GM10248 (cell line): ENCODE measurements at places on chromosomes 16 and 17.

- no peak for DNase-seq
These were observed 9.7 kb upstream of the BAIAP2 start for GRCh38 chr17:81025065-81025740.

- no peak for DNase-seq
These were observed 488.5 kb upstream of the SOX9 start for GRCh38 chr17:71632328-71632727.

DNA sequence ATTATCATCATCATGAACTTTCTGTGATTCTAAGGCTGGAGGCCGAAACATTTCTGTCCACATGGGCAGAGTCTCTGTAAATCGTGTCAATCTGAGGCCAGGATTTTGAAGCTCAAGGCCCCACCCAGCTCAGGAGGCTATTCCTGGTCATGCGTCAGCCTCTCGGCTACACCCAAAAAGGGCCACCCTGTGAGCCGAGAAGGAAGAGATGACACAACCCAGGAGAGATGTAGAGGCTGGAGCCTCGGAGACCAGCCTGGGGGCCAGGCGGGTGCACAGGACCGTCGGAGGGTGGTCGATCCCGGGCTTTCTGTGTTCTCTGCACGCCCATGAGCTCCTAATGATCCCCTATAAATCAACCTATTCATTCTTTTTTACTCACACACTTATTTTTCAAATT lies 1.1 kb upstream of the CACNG1 start:
- DNase-seq: no peak

DNA sequence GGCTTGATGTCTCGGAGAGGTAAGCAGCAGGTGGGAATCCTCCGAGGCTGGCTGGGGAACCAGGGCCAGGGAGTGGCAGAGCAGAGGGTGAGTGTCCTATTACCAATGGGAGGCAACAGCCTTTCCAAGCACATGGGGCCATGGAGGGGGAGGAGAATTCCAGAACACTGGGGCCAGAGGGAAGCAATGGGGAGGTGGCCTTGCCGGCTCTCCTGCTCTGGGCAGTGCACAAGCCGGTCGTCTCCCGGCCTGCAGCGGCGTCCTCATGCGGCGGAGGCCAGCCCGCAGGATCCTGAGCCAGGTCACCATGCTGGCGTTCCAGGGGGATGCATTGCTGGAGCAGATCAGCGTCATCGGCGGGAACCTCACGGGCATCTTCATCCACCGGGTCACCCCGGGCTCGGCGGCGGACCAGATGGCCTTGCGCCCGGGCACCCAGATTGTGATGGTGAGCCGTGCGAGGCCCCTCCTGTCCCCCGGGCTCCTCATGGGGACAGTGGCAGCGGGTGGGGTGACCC lies 21.9 kb downstream of the SGSH start:
- no peak for DNase-seq

- no peak for DNase-seq
These were observed 2.1 kb downstream of the PSMB10 start for GRCh38 chr16:67934306-67935100.

DNA sequence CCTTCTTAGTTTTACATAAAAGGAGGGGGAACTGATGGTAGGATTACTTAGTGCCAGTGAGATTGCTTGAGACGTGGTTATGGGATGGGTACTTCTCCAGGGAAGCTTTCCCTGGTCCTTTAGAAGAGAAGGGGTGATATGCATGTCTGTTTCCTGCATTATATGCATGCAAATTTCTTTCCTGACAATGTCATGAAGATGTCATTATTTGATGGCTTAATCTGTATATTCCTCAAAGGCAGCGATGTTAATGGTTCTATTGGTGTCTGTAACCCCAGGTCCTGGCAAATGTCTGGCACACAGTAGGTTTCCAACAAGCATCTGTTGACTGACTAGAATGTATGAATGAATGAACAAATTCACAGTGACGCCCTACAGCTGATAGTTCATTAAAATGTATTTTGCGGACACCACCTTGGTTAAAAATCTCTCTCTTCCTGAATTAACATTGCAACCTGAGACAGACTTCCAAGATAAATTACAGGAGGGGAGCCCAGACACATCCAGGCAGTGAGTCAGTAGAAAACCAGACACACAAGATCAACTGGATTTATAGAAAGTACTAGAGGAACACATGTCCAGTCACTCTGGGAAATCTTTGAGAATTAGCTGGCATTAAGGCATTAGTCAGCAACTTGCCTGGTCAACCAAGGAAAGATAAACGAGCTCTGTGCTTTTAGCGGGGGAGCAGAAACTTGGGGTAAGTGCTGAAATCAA lies 293.4 kb downstream of the XYLT1 start:
- DNase-seq: no peak

- DNase-seq: no peak
These were observed 7.1 kb upstream of the BAHCC1 start for GRCh38 chr17:81388091-81388611.

DNA sequence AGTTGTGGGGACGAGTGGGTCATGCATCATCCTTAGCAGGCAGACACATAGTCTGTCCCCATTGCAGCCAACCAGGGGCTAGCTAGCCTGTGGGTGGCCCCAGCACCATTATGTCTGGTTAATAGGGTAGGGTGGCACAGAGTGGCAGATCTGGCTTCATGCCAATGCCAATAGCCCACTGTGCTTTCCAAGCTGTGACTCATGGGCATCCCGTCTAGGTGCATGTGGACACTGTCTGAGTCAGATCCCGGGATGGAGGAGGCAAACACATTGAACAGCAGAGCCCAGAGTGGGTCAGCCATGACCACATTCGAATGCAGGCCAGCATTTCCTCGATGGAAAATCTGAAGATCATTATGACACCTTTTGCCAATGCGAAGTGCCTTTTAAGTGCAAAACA lies 2.5 kb downstream of the HS3ST2 start:
- DNase-seq: no peak

DNA sequence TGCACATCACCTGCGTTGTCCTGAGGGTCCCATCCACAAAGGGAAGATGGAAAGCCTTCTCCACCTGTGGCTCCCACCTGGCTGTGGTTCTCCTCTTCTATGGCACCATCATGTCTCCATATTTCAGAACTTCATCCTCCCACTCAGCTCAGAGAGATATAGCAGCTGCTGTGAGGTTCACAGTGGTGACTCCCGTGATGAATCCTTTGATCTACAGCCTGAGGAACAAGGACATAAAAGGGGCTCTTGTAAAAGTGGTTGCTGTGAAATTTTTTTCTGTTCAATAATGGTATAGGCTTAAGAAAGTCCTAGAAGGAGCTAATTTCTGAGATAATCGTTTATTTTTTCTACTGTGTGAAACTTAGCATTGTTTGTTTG lies 18.7 kb downstream of the ZNF200 start:
- no peak for DNase-seq

DNA sequence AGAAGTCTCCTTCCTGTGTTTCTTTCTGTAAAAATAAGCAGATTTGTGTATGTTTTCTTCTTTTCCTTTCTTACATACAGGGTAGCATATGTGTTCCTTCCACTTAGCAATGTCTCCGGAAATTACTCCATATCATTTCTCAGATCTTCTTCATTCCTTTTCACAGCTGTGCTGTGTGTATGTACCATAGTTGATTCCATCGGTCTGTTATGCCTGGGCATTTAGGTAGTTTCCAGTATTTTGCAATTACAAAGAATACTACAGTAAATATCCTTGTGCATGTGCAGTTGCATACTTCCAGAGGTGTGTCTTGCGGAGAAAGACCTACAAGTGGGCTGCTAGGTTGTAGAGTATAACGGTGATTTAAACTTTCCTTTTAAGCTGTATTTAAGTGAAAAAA lies 69.8 kb downstream of the CLEC16A start:
- no peak for DNase-seq

DNA sequence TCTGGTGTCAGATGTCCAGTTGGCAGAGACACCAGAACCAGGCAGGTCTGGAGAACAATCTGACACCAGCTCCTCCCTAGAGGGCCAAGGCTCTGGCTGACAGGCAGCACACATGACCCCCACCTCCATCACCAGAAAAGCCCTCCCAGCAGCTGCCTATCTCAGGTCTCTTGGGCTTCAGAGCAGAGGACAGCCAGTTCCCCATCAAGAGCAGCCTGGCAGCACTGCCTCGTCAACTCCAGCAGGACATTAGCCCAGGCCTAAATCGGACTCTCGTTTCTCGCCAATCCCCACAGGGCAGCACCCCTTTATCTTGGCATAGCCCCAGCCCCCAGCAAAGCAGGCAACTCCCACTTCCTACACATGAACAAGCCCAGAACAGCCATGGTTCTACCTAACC lies 4.4 kb downstream of the JUP start:
- DNase-seq: no peak

- no peak for DNase-seq
These were observed 116.0 kb downstream of the SOCS1 start for GRCh38 chr16:11140098-11140375.

DNA sequence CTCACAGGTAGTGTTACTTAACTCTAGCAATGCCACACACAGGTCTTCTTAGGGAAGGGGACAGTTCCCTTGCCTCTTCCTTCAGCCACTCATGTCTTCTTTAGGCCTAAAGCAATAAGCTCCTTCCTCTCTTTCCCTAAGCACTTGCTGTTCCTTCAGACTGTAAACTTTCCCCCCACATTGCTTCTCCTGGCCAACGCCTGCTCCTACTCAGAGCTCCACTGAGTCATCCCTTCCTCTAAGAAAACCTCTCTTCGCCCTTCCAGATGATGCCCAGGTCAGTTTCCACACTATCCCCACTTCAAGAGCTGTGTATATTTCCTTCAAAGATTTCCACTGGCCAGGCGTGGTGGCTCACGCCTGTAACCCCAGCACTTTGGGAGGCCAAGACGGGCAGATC lies 12.5 kb upstream of the EPOP start:
- DNase-seq: no peak

- peak; percentile 66 for DNase-seq
These were observed 107.0 kb downstream of the PLCG2 start for GRCh38 chr16:81885976-81886586.

DNA sequence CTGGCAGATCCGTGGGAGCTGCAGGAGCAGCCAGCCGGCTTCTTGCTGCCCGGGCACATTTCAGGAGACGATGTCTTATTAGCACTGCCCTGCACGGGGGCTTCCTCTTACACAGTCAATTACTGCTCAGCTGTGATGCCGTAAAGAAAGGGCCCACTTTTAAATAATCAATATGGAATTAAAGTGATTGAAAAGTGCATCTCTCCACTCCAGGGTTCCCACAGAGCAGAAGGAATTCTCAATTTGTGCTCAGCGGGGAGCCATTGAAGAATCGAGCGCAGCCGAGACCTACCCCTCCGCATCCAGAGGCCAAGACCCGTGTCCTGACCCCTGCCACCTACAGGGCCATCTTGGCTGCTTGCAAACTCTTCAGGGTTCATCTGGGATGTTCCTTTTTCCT lies 399.4 kb upstream of the C16orf82 start:
- no peak for DNase-seq

DNA sequence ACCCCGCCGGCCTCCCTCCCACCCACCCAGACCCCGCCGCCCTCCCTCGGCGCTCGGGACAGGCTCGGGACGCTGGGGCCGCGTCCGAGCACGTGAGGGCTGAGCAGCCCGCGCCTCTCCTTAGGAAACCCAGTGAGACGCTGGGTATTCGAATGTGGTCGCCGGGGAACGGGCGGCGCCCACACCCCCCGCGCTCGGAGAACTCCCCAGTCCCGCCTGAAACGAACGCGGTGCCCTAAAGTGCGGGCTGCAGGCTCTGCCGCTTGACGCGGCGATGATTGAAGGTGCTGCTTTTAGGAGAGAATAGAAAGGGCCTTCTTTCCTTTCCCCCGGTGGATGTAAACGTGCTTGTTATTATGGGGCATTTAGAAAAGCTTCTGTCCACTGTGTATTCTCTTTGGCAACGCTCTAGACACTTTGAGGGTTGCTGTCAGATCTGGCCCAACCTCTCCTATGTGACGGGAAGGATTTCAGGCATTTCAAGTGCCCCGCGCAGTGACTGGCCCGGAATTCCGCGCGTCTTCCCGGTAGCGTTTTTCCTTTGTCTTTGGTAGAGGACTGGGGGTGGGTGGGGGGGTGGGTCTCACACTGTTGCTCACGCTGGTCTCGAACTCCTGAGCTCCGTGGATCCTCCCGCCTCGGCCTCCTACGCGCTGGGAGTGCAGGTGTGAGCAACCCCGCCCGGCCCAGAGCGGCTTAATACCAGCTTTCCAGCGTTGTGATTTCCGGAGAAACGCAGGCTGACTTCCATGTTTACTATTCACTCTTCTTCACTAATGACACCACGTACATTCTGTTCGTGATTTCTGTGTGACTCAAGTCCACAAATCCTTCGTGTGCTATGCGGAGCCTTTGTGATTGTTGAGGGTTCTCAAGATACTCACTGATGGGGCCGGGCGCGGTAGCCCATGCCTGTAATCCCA lies 21.8 kb upstream of the FOXK2 start:
- DNase-seq: peak; percentile 42

DNA sequence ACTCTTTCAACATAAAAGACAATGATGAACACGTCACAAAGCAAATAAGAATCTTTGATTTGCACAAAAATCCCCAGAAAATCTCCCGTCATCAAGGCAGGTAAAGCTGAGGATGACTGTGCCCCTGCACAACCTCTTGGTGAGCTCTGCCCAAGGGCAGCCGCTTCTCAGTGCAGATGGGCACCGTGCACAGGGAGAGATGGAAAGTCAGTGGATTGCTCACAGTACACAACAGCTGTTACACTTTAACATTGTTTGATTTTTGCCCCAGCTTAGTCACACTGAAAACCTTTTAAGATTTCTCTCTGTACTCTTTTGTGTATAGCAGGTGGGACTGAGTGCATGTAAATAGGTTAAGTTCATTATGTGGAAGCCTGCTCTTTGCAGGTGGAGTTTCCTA lies 104.2 kb downstream of the CDK5R1 start:
- no peak for DNase-seq

GRCh38 chr17:9220398-9221146 lies 199.3 kb downstream of the NTN1 start:
- no peak for DNase-seq

DNA sequence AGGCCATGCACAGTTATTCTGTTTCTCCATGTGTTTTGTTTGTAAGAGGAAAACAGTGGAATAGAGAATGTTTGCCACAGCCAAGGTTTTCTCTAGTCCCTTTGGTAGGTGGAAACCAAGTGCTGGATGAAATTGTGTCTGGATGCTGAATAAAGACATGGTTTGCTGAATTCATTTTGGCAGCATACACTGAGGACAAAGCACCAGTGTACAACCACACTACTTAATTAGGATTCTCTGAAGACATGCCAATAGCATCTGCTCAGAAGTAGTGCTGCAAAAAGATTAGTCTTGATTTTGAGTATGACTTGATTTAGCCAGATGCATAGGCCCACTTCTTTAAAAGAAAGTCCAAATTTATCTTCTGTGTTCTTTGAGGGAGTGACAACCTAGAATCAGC lies 230.5 kb upstream of the CACNG5 start:
- no peak for DNase-seq

DNA sequence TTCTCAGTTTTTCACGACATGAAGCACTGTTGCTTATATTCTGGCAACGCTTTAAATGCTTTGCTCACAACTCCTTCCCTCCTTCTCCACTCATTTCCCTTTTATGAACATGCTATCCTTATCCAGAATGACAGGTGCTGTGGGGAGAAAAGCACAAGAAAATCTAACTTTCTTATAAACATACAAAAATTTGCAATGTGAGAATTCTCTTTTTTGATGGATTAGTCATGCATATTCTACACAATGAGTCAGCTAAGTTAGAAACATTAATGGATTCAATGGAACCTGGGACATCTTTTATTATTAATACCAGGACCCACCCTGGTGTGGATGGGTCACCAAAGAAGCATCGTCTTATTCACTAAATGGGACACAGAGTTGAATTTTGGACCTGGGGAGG lies 234.6 kb upstream of the CDH5 start:
- no peak for DNase-seq
